Placental pericyte (primary cell): ENCODE measurements at places on chromosomes 1 and 21. TPM values are rescaled to one million over a fixed set of nuclear protein-coding genes. Genes with fewer than 3 reads are reported as not detected.

The LRRC3 gene
- total RNA-seq = 0.29 and 0.66 TPM in 2 replicates

The KDF1 gene
- total RNA-seq = not detected in 2 replicates

The SPRR2E gene
- total RNA-seq = not detected in 2 replicates

The TNFSF18 gene
- total RNA-seq = 2.6 and 6.3 TPM in 2 replicates

The PDZK1IP1 gene
- not detected in 2 replicates for total RNA-seq

The LACTBL1 gene
- not detected in 2 replicates for total RNA-seq

The PTPRF gene
- 125 and 132 TPM in 2 replicates for total RNA-seq

The CYB5RL gene
- total RNA-seq = 5.7 and 6.1 TPM in 2 replicates

The APCS gene
- total RNA-seq = not detected in 2 replicates

The GJA5 gene
- total RNA-seq = 0.57 TPM in 1 of 2 replicates, not detected in the other

The FLG2 gene
- not detected in 2 replicates for total RNA-seq

The BMP8A gene
- 5.3 TPM in 1 of 2 replicates, not detected in the other for total RNA-seq

The F3 gene
- total RNA-seq = 338 and 346 TPM in 2 replicates

The FABP3 gene
- 15.2 and 263 TPM in 2 replicates for total RNA-seq

The RHD gene
- not detected in 2 replicates for total RNA-seq

The AMY1B gene
- total RNA-seq = not detected in 2 replicates

The PADI4 gene
- not detected in 2 replicates for total RNA-seq

The NID1 gene
- 145 and 154 TPM in 2 replicates for total RNA-seq

The MRAP gene
- 0.66 TPM in 1 of 2 replicates, not detected in the other for total RNA-seq
